ENCODE measurements at places on chromosomes 5 and 9.

DNA sequence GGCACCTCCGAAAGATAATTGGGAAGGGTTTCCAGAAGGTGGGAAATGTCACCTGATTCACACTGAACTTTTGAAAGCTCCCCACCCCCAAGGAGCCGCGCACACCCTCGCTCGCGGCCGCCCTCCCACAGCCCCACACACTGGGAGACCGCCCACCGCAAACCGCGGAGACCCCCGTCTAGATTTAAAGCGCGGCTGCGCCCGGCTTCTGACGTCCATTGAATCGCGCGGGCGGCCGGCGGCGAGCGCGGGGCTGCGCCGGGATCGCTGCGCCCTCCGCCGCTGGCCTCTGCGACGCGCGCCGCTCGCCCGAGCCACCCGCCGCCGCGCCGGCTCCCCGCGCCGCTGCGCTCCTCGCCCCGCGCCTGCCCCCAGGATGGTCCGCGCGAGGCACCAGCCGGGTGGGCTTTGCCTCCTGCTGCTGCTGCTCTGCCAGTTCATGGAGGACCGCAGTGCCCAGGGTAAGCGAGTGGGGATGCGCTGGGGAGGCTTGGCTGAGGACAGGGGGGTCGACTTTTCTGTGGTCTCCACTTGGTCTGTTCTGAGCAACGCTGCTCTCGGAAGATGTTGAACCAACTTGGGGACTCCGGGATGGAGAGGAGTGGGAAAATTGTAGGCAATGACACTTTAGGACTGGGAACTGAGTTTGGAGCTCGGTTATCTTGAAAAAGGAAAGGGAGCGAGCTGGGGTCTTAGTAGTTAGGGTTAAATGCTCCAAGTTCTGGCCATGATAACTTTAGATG lies at the start of gene FST:
Gene FST, plus strand, starts transcription at position 214 of the 743 bp plus-strand sequence. Its CDS starts 163 bp downstream, at position 377.
- no peak for DNase-seq

DNA sequence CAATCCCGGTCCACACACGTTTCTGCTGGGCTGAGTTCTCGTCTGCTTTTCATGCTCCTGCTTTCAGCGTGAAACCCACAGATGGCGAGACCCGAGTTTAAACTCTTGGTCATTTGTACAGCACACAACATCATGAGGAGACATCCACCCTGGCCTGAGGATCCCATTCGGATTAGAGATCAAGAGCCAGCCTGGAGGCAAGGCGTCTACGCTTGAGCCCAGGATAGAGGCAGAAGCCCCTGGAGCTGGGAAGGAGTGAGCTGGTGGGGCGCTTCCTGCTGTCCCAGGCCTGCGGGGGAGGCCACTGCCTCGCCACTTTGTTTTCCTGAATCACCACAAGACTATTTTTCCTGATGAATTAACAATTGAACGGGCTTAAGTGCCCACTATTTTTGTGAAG lies 281.9 kb upstream of the IRX4 start:
- no peak for DNase-seq

DNA sequence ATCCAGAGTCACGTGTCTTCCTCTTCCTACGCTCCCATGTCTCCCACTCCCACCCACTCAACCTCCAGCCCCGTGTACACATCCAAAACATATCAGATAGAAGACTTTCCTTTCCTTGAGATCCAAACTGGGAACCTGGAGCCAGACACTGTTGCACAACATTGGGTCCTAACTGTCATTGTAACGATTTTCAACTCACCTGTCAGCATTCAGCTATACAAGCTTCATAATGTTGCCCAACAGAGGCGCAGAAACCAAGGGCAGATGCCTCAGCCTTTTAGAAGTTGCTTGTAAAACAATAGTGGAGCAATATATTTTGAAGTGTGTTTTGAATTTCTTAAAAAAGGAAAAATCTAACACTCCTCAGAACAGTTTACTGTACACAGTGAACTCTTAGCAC lies 84.9 kb upstream of the GLIS3 start:
- no peak for DNase-seq

GRCh38 chr5:136066661-136067271 lies 38.0 kb downstream of the TGFBI start:
- no peak for DNase-seq

DNA sequence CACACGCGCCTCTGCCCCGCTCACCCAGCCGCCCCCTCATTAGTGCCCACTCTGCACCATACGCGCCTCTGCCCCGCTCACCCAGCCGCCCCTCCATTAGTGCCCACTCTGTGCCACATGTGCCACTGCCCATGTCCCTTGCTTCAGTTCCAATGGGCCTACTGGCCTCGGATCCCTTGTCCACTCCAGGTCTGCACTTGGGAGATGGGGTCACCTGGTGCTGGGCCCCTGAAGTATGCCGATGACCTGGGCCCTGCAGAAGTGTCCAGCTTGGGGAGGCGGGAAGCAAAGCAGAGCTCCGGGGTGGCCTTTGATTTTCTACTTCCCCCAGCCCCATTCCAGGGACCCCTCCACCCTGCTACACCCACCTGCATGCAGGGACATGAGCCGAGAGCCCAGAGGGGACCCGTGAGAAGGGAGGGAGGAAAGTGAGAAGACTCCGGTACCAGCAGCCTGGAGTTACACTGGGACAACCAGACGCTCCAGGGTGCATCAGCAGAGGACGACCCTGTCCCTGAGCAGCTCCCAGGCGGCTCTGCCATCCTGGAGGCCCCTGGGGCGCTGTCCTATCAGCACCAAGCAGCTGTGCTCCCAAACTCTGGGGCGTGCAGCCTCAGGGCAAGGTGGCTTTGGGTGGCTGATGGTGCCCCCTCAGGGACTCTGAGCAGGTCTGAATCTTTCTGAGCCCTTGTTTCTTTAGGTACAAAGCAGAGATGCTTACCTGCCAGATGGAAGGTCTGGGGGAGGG lies 140.8 kb downstream of the RXRA start:
- no peak for DNase-seq

DNA sequence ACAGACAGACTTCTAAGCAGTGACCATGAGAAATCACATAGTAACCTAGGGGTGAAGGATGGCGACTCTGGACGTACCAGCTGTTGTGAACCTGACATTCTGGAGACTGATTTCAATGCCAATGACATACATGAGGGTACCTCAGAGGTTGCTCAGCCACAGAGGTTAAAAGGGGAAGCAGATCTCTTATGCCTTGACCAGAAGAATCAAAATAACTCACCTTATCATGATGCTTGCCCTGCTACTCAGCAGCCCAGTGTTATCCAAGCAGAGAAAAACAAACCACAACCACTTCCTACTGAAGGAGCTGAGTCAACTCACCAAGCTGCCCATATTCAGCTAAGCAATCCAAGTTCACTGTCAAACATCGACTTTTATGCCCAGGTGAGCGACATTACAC lies 38.0 kb upstream of the CCDC152 start:
- peak; percentile 86 for DNase-seq

DNA sequence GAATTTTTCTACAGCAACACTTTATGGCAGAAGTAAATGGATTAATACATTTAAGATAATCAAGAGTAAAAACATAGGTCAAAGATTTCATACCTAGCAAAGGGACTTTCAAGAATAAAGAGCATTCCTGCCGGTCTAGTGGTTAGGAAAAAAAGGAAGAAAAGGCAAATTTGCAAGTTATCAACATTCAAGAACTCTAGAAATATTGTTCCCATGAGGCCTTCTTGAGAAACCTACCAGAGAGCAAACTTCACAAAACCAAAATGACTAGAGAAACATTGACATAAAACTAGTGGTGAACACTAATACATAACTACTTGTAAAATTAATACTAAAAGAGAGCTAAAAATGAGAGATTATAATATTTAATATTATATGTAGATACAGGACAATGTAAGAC lies 320.2 kb upstream of the RGMB start:
- no peak for DNase-seq

DNA sequence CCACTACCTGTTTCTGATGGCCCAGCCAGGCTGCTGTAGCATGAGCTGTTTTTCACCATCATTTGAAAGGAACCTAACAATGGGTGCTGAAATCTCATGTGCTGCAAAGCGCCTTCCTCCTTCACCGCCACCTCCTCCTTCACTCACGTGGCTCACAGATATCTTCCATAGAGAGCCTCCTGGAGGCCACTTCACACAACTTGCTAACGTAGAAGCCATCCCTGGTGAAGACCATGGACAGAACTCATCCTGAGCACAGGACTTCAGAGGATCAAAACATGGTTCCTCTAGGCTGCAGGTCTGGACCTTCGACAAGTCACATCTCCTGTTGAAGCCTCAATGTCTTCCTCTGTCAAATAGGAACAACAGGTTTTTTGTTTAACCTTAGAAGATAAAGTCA lies 155.5 kb upstream of the RAD23B start:
- no peak for DNase-seq

- DNase-seq = no peak
Observed at GRCh38 chr5:103464835-103465484, 97.6 kb downstream of the NUDT12 start.

DNA sequence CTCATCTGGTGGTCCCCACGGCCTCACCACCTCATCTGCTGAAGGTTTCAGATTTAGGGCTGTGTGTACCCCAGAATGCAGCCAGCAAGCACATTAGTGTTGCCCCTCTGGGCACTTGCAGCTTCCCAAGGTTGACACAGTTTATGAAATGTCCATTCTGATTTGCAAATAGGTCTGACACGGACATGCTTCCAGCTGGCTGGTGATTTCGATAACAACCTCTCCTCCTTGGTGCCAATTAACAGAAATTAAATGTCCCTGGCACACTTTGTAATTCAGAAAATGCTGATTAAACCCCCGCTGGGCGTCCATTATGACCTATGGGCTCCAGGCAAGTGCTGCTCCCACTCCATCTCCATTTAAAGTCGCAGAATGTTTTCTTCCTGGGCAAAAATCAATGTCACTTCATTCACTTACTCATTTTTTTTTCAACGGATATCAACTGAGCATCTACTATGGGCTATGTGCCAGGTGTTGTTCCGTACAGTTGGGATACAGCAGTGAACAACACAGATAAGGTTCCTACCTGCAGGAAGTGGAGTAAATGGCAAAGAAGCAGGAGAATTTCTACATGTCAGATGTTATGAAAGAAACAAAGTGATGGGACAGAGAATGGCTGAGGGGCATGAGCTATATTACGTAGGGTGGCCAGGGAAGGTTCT lies 32.0 kb downstream of the PLAC8L1 start:
- DNase-seq = no peak

DNA sequence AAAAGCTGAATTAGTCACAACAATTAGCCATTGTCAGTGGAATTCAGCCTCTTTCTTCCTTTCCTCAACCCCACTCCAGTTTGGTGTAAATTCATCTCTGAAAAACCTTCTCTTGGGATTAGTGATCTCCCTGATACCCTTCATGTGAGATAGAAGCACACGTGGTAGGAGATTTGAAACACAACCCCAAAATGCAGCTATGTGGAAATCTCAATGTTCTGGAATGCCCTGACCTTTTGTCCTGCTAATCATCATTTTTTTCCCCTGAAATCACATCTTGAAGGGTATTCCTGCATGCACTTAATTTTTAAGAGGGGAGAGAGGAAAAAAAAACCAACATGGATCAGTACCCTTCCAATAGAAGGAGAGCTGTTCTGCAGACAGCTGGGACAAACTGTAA lies 612.6 kb downstream of the EBF1 start:
- no peak for DNase-seq

DNA sequence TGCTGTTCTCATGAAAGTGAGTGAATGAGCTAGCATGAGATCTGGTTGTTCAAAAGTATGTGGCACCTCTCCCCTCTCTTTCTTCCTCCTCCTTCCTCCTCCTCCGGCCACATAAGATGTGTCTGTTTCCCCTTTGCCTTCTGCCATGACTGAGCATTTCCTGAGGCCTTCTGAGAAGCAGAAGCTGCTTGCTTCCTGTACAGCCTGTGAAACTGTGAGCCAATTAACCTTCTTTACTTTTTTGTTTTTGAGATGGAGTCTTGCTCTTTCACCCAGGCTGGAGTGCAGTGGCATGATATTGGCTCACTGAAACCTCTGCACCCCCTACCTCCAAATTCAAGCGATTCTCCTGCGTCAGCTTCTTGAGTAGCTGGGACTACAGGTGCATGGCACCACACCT lies 6.1 kb downstream of the S100Z start:
- peak; percentile 97 for DNase-seq

DNA sequence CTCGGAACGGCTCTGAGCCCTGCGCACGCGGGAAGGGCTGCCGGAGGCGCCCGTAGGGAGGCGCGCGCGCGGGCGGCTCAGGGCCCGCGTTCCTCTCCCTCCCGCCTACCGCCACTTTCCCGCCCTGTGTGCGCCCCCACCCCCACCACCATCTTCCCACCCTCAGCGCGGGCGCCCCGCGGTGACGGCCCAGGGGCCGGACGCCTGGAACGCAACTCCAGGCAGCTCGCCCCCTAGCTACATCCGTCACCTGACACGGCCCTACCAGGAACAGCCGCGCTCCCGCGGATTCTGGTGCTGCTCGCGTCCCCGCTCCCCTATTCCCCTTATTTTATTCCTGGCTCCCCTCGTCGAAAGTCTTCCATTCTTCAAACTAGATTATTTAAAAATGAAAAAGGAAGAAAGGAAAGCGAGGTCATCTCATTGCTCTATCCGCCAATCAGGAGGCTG lies at the start of gene CDKN2B-AS1:
Gene CDKN2B-AS1, plus strand, starts transcription at position 236 of the 450 bp plus-strand sequence.
- no peak for DNase-seq

DNA sequence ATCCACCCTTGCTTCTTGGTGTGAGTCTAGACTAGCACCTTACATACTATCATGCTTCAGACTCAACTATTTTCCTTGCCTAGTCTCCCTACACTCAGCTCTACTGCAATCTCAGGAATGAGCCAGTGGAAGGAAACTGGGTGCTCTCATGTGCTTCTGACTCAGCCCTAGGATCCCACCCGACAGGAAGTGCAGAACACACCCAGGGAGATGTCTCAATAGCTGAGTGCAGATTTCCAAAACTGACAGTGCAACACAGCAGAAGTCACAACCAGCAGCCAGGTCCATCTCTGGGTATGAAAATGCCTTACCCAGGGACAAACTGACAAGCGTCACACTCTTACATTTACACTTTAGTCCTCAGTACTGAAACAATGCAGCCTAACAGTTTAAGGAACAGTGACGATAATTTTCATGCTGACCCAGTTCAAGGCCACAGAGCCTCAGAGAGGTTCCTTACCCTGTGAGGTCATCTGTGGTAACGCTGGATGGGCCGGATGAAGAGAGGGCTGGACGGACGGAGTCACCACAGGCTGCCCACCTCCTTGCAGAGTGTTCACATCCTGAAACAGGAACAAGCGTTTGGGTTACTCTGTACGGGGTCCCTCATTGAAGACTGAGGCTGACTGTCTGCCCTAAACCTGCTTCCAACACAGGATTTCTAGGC lies 33.0 kb downstream of the FKBP15 start:
- peak; percentile 24 for DNase-seq

DNA sequence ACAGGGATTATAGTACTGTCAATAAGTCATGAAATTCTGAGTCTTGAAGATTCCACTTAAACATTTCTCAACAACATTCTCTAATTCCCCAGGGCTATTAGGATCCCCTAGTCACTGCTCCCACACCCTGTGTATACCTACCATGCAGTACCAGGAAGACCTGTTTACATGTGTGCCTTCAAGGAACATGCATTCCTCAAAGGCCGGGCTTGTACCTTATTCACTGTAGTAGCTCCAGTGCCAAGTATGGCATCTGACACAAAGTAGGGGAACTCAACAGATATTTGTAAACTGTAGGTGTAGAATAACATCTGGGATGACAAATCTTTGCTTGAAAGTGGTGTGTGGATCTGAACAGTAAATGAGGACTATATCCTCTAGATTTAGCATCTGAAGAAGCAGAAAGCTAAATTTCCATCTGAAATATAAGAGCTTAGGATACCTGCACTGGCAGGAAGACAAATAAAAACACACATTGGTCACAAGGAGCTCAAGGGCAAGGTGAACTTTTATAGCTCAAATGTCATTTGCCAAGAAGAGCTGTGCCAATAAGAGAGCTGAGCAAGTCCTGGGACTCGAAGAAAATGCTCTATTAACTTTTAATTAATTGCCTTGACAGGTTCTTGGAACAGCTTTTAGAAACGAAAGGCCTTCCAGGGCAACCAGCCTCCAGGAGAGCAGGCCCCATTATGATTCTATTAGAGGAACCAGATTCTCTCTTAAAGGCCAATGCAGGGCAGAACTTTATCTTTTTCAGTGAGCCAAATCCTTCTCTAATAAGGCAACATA lies 52.3 kb upstream of the MYOT start:
- DNase-seq = no peak

Measured in common myeloid progenitor, CD34-positive (primary cell).